ENCODE measurements at places on chromosomes 11 and 22.

DNA sequence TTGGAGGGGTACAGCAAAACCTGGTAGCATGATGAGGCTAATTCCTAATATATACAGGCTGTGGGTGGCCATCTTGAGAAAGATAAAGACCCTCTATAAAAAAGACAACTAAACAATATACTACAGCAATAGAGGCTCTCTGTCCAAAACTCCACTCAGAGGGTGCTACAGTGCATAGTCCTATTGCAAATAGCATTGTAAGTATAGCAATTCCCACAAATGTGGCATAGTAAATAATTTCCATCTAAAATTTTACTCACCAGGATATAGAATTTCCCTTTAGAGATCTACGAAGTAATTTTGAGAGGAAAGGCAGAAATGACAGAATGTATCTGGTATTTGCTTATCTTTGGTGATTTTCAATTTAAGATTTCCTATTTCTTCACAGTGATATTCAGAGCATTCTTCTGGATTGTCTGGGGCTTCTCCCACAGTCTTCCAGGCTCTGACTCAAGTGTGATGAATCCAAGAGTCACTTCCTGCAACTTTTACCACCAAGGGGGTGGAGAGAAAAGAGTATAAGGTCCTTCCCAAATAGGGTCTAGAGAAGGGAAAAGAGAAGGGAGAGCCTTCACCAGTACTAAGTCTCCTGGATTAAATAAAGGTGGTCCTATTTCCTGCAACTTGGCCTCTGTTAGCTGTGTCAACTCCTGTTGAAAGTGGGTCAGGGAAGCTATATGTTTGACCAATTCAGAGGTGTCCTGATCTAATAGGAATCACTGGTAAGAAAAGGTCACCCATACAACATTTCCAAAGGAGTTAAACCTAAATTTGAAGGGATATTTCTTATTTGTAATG, 1054.7 kb upstream of the CNTN5 start:
- DNase-seq = no peak

- DNase-seq = peak; percentile 30
Observed at GRCh38 chr22:19974268-19974861, 32.7 kb upstream of the TXNRD2 start.

DNA sequence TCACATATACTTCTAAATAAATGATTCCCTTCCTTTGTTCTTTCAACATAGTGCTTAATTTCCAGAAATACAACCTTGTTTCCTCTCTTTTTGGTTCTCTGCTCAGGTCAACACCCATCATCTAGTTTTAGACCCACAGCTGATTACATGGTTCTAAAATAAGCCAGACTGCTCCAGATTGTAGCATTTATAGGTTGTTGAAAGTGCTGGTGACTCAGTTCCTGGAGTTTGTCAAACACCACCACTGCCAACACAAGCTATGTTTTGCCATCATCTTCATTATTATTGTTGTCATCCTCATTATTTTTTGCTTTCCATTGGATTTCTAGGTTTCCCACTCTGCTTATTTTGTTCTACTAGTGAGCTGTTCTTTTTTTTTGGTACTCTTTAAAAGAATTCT, 22.3 kb upstream of the MMP20 start:
- no peak for DNase-seq

DNA sequence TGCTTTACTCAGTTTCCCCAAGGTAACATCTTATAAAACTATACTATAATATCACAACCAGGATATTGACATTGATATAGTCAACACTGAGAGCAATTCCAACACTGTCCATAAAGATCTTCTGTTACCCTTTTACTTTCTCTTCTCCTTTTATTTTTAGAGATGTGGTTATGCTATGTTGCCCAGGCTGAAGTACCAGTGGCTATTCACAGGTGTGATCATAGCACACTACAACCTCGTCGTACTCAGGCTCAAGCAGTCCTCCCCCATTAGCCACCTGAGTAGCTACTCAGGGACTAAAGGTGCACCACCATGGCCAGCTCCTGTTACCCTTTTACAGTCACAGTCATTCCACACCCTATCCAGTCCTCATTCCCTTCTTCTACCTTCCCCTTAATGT, 119.7 kb downstream of the CWF19L2 start:
- DNase-seq = no peak

GRCh38 chr11:10414659-10415058, 40.4 kb upstream of the AMPD3 start:
- no peak for DNase-seq

- DNase-seq = no peak
Observed at GRCh38 chr11:57417056-57417455, 9.9 kb downstream of the SLC43A3 start.

GRCh38 chr11:74646954-74647353, 54.6 kb downstream of the POLD3 start:
- DNase-seq = no peak

DNA sequence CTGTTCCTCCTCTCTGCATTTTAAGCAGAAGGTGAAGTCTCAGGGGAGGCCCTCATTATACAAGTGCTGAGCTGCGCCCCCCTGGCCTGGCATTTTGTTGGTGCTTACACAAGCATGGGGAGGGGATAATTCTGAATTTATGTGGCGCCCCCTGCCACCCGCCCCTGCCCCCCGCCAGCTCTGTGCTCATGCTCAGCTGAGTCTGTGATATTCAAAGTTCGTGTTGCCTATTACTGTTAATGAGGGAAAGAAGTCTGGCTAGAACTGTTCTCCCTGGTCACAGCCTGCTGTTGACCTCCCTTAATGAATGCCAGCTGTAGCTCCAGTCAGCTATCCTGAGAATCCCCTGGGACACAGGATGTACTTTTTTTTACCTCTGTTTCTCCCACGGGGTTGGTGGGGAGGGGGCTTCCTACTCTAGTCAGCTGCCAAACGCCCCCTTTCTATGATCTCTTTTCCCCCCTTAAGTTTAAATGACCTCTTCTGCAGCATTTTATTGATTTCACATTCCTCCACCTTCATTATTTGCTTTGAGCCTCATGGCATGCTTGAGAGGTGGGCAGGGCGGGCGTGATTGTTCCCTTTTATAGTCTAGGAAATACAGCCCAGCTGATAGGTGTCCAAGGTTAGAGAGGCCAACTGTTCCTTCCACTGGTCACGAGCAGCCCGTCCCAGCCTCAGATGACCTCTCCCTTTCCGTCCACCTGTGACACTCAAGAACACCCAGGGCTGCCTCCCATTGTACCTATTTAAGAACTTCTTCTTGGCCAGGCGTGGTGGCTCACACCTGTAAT, 12.2 kb downstream of the USP2 start:
- no peak for DNase-seq

DNA sequence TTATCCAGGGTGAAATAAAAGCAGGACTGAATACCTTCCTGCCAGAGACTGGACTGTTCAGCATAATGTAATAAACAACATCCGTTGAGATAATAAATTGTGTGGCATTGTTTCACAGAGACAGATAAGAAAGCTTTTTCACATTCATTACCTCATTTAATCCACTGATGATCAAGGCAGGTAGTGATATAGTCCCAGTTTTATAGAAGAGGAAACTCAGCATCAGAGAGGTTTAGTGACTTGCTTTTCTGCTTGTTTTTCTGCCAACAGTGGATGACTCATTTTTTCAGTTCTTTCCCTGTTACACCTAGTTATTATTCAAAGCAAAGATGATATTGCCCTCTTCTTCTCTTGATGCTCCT, 4.0 kb downstream of the MYO18B start:
- no peak for DNase-seq

DNA sequence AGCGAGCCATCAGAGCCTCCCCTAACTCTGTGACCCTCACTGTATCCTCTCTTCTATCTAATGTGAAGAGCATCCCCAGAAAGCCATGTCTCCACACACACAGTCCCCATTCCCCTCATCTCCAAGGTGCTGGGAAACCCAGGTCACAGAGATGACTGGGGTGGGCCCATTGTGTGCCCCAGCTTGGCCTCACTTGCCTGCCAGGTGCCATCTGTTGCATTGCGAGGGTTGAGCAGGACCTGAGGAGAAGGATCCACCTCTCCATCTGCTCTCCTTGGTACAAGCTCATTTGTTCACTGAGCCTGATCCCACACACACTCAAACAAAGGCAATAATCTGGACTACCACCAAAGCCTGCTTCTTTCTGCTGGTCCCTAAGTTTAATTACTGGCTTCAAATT, 118.8 kb downstream of the SPATA19 start:
- no peak for DNase-seq

DNA sequence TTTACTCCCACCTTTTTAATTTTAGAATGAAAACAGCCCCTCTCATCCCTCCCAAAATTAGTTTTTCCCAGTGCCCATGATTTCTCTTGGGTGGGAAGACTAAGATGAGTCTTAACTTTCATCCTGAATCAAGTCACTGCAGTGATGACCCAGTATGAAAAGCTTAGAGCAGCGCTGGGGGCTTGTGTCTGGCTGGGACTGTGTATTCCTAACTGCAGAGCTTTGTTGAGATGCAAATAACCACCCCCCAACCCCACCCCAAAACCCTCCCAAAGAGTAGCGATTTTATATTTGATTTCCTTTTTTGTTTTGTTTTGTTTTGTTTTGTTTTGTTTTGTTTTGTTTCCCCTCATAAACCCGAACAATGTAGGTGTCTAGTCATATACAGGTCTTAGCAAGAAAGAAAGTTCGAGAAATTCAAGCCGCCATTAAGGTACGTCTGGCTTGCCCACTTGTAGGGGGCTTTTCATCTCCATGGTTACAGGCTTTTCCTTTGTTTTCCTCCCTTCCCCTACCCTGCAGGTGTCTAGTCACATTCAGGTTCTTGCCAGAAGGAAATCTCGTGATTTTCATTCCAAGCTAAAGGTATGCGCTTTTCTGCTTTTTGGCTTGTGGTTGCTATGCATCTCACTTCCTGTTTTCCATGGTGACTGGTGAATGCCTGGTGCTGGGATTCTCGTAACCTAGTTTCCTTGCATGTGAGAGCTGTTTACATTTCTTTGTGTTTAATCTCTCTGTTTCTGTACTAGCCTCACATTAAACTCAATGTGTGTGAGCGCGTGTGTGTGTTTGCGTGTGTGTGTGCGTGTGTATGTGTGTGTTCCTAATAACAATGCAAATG, 144.6 kb upstream of the RASSF10 start:
- DNase-seq = no peak

GRCh38 chr11:86949995-86950660, 5.1 kb downstream of the FZD4 start:
- DNase-seq = no peak

GRCh38 chr11:104410336-104410735, 246.4 kb upstream of the PDGFD start:
- no peak for DNase-seq

DNA sequence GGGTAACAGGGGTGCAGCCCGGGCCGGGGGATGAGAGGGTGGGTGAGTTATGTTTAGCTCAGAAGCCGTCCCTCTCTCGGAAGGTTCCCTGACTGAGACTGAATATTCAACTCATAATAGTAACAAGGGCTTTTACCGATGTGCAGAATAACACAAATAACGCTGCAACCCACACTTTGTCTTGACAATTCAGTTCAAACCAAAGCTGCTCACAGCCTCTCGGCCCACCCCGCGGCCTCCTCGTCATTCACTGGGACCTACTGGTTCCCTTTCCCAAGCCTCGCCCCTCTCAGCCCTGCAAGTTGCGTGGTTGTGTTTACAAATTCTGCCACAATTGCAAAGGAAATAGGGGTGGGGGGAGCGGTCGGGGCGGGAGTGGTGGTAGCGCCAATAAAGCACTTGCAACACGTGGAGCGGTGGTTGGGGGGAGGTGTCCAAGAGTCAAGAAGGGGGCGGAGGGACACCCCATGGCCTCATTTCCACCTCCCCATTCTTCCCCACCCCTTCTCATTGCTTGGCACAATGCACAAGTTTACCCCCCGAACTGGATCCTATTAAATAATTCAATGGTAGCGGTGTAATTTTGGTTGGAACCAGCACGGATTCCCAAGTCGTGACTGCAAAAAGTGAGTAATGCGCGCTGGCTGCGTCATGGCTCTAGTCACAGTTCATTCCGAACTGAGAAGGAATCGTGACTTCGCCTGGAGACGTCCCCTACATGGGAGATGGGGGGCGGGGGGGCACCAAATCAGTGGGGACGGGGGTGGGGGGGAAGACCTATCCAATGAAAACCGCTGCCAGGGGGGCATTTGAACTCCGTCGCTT, 102.0 kb upstream of the HSD17B12 start:
- no peak for DNase-seq

GRCh38 chr22:28607795-28608194, 71.8 kb downstream of the TTC28 start:
- no peak for DNase-seq

DNA sequence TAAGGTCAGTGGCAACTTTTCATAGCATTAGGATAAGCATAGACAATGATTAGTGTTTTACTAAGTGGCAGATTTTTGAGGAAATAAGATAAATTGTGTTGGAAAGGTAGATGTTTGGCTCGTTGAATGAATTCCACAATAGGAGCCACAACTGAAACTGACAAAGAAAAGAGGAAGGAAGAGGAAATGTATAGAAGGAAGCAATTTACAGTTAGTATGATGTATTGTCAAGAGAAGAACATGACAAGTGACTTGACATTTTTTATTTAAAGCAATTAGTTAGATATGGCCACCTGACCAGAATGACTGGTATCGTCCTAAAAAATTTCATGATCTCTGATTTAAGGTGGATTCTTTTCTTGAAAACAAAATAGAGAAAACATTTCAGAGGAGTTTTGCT, 3.1 kb upstream of the RAG2 start:
- no peak for DNase-seq

DNA sequence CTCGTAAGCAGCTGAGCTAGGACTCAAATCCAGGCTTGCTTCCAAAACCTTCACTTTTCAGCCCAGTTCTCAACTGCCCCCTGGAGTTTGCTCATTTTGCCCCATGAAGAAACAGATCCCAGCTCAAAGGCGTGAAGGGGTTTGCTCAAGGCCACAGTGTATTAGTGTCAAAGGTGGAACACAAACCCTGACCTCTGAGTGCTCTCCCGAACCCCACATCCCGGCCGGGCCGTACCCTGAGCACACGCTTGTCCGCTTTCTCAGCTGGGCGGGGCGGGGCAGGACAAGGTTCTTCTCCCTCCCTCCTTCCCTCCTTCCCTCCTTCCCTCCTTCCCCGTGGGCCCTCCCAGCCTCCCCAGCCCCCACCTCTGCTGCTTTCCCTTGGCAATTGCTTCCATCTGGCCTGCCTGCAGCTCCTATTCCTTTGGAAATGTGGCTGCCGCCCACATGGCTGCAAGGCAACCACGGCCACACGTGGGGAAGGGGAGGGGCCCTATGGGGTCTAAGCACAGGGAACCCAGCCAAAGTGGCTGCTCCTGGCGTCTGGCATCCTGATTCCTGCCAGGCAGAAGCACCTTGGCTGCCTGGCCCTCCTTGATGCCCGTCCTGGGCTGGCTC, 4.1 kb downstream of the ST3GAL4 start:
- no peak for DNase-seq

DNA sequence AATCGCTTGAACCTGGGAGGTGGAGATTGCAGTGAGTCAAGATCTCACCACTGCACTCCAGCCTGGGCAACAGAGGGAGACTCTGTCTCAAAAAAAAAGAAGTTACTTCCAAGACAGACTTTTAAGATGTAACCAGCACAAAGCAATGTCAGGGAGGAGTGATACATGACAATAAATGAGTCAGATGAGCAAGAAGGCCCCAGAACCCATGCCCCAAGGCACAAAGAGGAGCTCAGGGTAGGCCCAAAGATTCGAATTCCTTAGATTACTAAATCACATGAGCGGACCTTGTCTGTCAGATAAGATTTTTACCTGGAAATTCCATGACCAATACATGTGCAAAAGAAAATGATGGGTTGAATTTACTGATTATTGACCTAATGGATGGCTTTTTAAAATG, 10.5 kb upstream of the JHY start:
- no peak for DNase-seq

- DNase-seq = no peak
Observed at GRCh38 chr11:119100246-119100970, 1.2 kb downstream of the DPAGT1 start.

All from activated T-helper 2 cell treated with anti-CD3 and anti-CD28 coated beads, Interferon-gamma antibody, Interleukin-2, Interleukin-4, amounts not matched to agents 10 μg/mL and 5 μg/mL and 100 μg/mL, durations not matched to agents 14 hours and 24 hours and 36 hours (primary cell).